ENCODE measurements at places on chromosomes 2 and 18. TPM values are rescaled to one million over a fixed set of nuclear protein-coding genes. Genes with fewer than 3 reads are reported as not detected.

GRCh38 chr18:62716619-62717168, 1.4 kb downstream of the PHLPP1 start:
- no peaks in the 10 kb centered on the region for H3K27me3 ChIP-seq
- H3K36me3 ChIP-seq, result no peaks in the 10 kb centered on the region
- H3K27ac ChIP-seq, result no peak overlapping the region

DNA sequence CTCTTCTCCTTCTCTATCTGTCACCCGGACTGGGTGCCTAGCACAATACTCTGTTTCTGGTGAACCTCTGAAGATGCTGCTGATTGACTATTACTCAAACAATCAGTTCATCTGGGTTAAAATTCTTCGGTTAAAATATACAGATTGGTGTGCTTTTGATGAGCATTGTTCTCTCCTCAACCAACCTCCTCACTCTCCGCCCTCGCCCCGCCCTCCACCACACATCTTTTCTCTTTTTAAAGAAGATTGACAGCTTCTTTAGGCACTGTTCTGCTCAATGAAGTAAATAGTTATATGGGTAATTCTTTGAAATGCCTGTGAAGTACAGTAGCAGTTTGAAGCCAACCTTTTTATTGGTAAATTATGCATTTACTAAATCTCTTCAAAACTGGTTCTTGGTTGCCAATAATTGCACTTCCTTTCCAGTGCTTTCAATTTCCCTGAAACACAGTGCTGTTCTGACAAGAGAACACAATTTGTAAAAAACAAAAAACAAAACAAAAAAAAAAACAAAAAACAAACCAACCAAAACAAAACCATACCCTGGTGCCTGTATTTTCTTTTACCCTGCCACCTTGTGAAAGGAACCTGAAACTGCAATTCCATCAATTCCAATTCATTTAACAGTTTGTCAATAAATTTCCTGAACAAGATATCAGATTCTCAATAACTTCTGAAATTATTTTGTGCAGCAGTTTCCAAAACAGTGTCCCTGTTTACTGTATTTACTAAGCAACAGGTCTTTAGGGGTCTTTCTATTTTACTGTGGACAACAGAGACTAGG, 188.6 kb downstream of the LRP1B start:
- no peaks in the 10 kb centered on the region for H3K27me3 ChIP-seq
- H3K4me1 ChIP-seq, result no peaks in the 10 kb centered on the region
- no peak overlapping the region for H3K4me3 ChIP-seq
- no peak for DNase-seq

DNA sequence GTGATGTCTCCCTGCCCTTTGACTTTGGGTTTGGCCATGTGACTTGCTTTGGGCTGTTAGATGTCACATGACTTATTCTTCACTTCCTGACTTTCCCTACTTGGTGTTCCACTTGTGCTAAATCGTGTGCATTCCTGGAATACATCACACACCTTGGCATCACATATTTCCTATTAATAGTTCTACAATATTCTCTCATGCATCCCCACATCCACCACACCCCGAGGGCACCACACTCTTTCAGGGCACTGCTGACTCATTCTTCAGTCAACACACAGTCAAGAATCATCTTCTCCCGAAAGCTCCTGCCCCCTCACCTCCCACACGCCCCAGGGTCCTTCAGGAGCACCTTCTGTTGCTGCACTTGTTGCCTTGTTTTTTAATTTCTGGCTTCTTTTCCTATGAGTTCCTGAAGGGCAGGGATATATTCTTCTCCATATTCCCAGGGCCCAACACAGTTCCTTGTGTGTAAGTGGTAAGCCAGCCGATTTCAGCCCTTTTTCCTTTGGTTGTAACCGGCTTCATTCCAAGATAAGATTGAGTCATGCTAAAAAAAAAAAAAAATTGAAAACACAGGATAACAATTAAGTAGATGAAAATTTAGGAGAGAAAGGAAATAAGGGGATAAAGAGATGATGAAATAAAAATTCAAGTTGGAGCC, 341.4 kb downstream of the SLC4A3 start:
- no peaks in the 10 kb centered on the region for H3K36me3 ChIP-seq
- no peaks in the 10 kb centered on the region for H3K4me1 ChIP-seq
- no peak for DNase-seq
- no peak overlapping the region for H3K4me3 ChIP-seq
- no peaks in the 10 kb centered on the region for H3K27me3 ChIP-seq

GRCh38 chr2:26130763-26131162, 42.1 kb upstream of the GAREM2 start:
- no peaks in the 10 kb centered on the region for H3K27me3 ChIP-seq
- DNase-seq, result no peak
- H3K36me3 ChIP-seq, result peaks cover 6% of the 10 kb centered on the region
- no peaks in the 10 kb centered on the region for H3K4me1 ChIP-seq

GRCh38 chr2:95359031-95359430, 43.5 kb upstream of the FAHD2A start:
- H3K27me3 ChIP-seq, result no peaks in the 10 kb centered on the region
- H3K36me3 ChIP-seq, result no peaks in the 10 kb centered on the region
- no peak for DNase-seq
- H3K4me1 ChIP-seq, result no peaks in the 10 kb centered on the region

- H3K36me3 ChIP-seq, result no peaks in the 10 kb centered on the region
- DNase-seq, result peak; percentile 91
- no peak overlapping the region for H3K4me3 ChIP-seq
- peaks cover 59% of the 10 kb centered on the region for H3K4me1 ChIP-seq
- peak overlapping the region; percentile 99 for H3K27ac ChIP-seq
These were observed 60.1 kb downstream of the LIMS1 start for GRCh38 chr2:108594132-108594981.

DNA sequence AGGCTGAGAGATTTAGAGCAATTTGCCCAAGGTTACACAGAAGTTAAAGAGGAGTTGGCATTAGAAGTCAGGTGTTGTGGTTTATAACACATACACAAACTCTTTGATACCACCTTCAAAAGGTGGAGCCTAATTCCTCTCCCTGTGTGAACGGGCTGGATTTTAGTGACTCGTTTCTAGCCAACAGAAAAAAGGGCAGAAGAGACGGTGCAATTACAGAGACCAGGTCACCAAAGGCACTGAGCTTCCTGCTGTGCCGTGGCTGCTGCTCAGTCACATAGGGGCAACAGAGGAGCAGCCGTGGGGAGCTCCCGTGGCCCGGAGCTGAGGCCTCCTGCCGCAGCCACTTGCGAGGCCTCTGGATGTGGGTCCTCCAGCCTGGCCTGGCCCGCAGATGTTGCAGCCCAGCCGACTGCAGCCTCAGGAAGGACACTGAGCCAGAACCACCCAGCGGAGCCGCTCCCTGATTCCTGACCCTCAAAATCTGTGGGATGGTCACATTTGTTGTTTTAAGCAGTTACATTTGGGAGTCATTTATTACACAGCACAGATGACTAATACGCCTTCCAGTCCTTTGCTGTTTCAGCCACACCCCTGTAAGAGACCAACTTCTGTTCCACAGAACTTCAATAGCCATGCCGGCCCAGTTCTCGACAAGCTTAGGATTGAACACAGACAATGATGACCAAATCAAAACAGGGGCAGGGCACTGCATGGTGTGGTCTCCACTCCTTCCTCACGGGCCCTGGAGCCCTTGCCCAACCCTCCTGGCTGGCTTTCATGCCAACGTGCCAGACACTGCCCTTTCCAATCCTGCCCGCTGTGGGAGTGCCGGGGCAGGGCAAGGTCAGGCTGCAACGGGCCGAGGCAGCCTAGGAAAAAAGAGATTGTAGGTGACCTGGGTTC, 17.1 kb downstream of the EDAR start:
- no peaks in the 10 kb centered on the region for H3K36me3 ChIP-seq
- H3K4me3 ChIP-seq, result no peak overlapping the region
- DNase-seq, result no peak
- peaks cover 7% of the 10 kb centered on the region for H3K27me3 ChIP-seq

GRCh38 chr2:151670346-151670745, 63.9 kb downstream of the NEB start:
- H3K4me3 ChIP-seq, result no peak overlapping the region
- no peak for DNase-seq

- H3K4me3 ChIP-seq, result no peak overlapping the region
- H3K27me3 ChIP-seq, result peaks cover 10% of the 10 kb centered on the region
- no peaks in the 10 kb centered on the region for H3K4me1 ChIP-seq
- H3K27ac ChIP-seq, result no peak overlapping the region
These were observed 79.1 kb upstream of the BCL2L11 start for GRCh38 chr2:111041398-111042202.

- peaks cover 11% of the 10 kb centered on the region for H3K4me1 ChIP-seq
- H3K27me3 ChIP-seq, result no peaks in the 10 kb centered on the region
- H3K36me3 ChIP-seq, result no peaks in the 10 kb centered on the region
- no peak for DNase-seq
These were observed 237.5 kb downstream of the LDLRAD4 start for GRCh38 chr18:13455960-13456481.

GRCh38 chr18:48100651-48101165, 170.2 kb upstream of the SMAD2 start:
- no peak overlapping the region for H3K4me3 ChIP-seq
- no peak overlapping the region for H3K27ac ChIP-seq
- H3K36me3 ChIP-seq, result no peaks in the 10 kb centered on the region
- peaks cover 4% of the 10 kb centered on the region for H3K27me3 ChIP-seq
- peaks cover 2% of the 10 kb centered on the region for H3K4me1 ChIP-seq

DNA sequence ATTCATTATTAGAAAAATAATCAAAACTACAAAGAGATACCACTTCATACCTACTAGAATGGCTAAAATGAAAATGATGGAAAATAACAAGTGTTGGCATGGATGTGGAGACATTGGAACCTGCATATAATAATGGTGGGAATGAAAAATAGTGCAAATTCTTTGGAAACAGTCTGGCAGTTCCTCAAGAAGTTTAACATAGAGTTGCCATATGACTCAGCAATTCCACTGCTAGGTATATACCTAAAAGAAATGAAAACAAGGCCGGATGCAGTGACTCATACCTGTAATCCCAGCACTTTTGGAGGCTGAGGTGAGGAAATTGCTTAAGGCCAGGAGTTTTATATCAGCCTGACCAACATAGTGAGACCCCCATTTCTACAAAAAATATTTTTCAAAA, 41.6 kb upstream of the ACYP2 start:
- no peak overlapping the region for H3K4me3 ChIP-seq
- H3K36me3 ChIP-seq, result no peaks in the 10 kb centered on the region
- H3K27me3 ChIP-seq, result no peaks in the 10 kb centered on the region
- H3K4me1 ChIP-seq, result peaks cover 2% of the 10 kb centered on the region
- no peak overlapping the region for H3K27ac ChIP-seq

- no peak for DNase-seq
- no peak overlapping the region for H3K4me3 ChIP-seq
- no peaks in the 10 kb centered on the region for H3K36me3 ChIP-seq
- no peaks in the 10 kb centered on the region for H3K27me3 ChIP-seq
- peaks cover 5% of the 10 kb centered on the region for H3K4me1 ChIP-seq
These were observed 8.2 kb downstream of the BIN1 start for GRCh38 chr2:127098711-127099110.

DNA sequence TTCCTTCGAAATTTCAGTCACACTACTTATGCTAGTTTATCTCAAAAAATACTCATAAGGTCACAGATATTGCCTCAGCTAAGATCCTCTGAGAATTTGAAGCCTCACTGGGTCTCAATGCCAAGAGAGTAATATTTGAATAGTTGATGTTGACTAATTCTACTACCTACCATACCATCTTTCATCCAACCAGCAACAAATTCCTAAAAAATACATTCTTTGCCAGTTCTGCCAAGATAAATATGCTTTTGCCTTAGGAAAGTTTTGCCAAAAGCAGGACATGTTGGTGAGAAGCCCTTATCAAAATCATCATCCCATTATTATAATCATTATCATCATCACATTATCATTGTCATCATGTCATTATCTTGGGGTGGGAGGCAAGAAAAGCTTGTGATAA, 544.6 kb upstream of the ZEB2 start:
- H3K4me3 ChIP-seq, result no peak overlapping the region
- H3K27me3 ChIP-seq, result no peaks in the 10 kb centered on the region
- H3K27ac ChIP-seq, result no peak overlapping the region
- no peaks in the 10 kb centered on the region for H3K4me1 ChIP-seq
- H3K36me3 ChIP-seq, result no peaks in the 10 kb centered on the region

- H3K27ac ChIP-seq, result no peak overlapping the region
- no peaks in the 10 kb centered on the region for H3K36me3 ChIP-seq
- H3K4me3 ChIP-seq, result no peak overlapping the region
- H3K27me3 ChIP-seq, result no peaks in the 10 kb centered on the region
- H3K4me1 ChIP-seq, result no peaks in the 10 kb centered on the region
- DNase-seq, result no peak
These were observed 104.7 kb upstream of the NOSTRIN start for GRCh38 chr2:168697668-168698121.

The SLC8A1 gene
- total RNA-seq, result 2.1 TPM

The COLEC11 gene
- not detected for total RNA-seq

The ZNF407 gene
- total RNA-seq, result 17.3 TPM

The TSPYL6 gene
- not detected for total RNA-seq

The TMEM178A gene
- total RNA-seq, result 2.8 TPM

All from endothelial cell of umbilical vein (primary cell).